ENCODE measurements at places on chromosomes 3 and 15.

DNA sequence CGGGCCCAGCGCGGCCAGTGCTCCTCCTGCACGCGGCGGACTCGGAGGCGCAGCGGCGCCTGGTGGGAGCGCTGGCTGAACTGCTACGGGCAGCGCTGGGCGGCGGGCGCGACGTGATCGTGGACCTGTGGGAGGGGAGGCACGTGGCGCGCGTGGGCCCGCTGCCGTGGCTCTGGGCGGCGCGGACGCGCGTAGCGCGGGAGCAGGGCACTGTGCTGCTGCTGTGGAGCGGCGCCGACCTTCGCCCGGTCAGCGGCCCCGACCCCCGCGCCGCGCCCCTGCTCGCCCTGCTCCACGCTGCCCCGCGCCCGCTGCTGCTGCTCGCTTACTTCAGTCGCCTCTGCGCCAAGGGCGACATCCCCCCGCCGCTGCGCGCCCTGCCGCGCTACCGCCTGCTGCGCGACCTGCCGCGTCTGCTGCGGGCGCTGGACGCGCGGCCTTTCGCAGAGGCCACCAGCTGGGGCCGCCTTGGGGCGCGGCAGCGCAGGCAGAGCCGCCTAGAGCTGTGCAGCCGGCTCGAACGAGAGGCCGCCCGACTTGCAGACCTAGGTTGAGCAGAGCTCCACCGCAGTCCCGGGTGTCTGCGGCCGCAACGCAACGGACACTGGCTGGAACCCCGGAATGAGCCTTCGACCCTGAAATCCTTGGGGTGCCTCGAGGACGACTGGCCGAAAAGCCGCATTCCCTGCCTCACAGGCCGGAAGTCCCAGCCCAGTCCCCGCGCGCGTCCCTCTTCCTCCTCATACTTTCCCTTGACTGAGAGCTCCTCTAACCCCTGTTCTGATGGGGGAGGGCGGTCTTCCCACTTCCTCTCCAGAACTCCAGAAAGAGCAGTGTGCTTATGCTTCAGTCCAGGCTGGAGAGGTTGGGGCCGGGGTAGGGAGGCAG is 1.4 kb upstream of the IL17RC start:
- peak; percentile 75 for DNase-seq

GRCh38 chr3:43178891-43179366 is 73.0 kb upstream of the POMGNT2 start:
- DNase-seq, result no peak

DNA sequence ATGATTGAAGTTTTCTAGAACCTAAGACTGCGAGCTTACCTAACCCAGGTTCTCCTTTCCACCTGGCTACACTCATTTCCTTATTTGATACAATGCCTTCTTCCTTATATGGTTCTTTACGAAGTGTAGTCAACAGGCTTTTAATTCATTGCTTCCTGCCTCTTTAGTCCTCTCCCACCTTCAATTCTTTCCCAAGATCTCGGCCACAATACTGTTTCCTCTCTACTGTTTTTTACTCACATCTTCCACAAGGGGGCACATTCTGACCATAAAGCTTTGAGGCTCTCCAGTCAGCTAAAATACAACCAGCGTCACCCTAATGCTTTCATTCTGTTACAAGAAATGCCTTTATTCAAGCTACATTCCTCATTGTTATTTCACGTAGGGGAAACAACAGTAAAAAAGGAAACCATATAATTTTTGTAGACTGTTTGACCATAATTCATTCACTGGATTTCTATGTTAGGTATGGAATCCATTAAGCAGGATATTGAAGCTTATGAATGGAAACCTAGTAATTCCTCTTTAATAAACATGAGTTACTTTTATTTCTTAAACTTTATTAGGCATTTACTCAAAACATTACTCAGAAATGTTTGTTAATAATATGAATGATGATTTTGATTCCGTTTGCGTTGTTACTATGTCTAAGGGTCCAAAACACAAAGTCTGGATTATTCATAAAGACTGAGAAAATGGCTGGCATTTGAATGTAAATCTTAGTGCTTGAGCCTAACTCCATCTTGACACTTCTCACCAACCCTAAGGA is 29.5 kb upstream of the VEPH1 start:
- peak; percentile 72 for DNase-seq

DNA sequence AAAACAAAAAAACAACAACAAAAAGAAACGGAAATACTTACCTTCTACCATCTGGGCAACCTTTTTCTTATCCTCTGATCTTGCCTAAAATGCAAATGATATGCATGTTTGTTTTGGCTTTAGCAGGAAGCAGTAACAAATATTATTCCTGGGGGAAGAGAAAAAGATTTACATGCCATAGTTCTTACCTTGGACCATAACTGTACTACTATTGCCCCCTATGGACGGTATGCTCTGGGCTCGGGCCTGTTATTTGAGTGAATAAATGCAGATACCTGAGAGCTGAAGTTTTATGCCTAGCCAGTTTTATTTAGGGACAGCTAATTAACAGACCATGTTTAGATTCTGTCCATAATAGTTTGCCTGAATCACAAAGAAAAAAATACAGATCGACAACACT is 12.6 kb upstream of the STARD5 start:
- no peak for DNase-seq

GRCh38 chr3:171860830-171861535 is 17.8 kb downstream of the TMEM212 start:
- no peak for DNase-seq

- DNase-seq, result no peak
These were observed 35.4 kb upstream of the SFMBT1 start for GRCh38 chr3:53081318-53081717.

DNA sequence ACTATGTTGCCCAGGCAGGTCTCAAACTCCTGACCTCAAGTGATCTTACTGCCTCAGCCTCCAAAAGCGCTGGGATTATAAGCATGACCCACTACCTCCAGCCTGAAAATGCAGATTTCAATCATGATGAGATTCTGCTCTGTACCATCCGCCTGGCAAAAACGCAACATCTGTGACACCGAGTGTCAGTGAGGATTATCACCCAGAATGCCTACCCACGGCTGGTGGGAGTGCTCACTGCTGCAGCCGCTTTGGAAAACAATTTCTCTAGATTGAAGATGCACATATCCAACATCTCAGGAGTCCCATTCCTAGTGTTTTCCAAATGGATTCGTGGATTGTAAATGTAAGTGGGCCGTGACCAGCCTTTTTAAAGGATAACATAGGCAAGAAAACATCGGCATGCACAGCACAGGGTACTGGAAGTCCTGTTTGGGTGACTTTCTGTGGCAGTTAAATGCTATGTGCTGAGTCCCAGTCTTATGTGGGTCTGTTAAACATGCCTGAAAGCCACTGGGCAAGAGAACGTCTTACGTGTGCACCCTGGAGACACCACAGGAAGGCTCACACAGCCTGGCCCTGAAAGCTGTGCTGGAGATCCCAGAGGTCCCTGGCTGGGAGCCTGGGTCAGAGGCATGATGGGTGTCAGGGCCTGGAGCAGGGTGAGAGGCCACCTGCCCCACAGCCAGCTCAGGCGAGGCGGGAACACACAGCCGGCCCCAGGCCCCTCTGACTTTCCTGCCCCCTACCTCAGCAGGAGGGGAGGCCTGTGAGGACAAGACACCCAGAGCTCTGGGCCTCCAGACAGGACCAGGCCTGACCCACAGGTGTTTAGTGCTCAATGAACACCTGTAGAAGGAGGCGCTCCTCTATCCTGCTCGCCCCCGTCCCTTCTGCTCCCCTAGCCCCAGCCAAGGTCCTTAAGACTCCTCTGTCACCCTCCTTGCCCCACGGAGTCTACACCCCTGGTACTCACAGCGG is 918 bp downstream of the PRSS50 start:
- no peak for DNase-seq

GRCh38 chr3:61032991-61033390 is 218.3 kb downstream of the FHIT start:
- DNase-seq, result no peak

DNA sequence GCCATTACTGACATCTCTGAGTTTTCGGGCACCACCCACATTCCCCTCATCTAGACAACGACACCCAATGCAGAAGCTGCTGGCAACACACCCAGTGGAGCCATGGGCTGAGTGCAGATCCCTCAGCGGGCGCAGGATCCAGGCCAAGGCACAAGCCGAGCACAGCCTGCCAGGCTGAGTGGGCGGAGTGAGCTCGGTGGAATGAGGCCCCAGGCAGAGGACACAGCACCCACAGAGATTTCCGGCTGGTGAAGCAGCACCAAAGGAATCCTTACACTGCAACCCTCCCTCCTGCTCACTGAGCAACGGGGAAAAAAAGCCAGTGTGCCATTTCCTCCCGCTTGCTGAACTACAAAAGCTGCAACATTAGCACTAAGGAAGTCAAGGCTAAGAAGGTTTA is 34.3 kb downstream of the ZMAT3 start:
- no peak for DNase-seq

DNA sequence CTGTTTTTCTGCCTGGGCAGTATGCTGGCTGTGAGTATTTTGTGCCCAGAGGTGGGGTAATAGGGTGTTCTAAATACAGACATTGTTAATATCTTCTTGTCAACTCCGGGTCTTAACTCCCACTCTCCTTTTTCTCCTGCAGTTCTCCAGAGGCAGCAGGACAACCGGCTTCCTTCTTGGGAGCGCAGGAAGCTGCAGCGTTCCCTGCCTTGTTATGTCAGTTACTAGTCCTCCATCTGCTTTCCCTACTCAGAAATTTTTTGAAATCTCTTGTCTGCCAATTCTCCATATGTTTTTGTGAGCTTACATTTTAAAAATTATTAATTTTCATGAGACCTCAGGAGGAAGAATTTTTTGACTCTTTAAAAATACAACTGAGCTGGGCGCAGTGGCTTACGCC is 67.2 kb downstream of the NEO1 start:
- no peak for DNase-seq

GRCh38 chr3:126816986-126817777 is 113.1 kb downstream of the CHCHD6 start:
- no peak for DNase-seq

DNA sequence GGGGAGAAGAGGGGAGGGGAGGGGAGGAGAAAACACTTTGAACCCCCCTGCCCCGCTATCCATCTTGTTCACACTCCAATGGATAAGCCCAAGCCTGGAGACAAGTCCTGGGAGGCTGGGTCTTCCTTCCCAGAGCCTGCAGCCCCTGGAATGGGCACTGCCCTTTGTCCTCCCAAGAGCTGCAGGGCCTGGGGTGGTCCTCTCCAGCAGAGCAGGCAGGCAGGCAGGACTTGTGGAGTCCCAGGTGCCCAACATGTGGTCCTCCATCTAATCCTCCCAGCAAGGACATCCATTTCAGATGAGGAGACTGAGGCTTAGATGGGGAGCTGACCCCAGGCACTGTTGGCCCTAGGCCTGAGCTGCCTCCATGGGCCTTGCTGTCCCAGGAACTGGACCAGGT is 10.4 kb upstream of the MESP2 start:
- DNase-seq, result no peak

GRCh38 chr3:134932035-134932434 is 137.0 kb downstream of the EPHB1 start:
- DNase-seq, result no peak

- DNase-seq, result no peak
These were observed 22.8 kb upstream of the ATP8B4 start for GRCh38 chr15:50141856-50142255.

DNA sequence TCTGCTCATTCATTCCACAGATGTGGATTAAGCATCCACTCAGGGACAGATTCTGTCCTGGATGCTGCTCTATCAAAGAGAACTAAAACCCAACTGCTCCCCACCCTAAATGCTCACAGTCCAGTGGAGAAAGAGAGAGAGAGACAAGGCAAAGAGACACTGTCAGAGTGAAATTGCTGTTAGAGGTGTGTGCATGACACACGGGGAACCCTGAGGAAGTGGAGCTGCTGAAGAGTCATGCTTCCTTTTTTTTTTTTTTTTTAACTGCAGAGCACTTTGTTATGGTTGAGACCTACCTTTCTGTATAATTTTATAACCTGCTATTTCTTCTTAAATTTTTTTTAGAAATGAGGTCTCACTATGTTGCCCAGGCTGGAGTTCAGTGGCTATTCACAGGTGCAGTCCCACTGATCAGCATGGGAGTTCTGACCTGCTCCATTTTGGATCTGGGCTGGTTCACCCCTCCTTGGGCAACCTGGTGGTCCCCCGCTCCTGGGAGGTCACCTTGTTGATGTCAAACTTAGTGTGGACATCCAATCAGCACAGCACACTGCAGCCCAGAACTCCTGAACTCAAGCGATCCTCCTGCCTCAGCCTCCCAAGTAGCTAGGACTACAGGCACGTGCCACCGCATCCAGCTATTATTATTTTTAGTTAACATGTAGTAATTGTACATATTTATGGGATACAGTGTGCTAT is 18.2 kb upstream of the PSTPIP1 start:
- no peak for DNase-seq
